Mesothelial cell of epicardium (in vitro differentiated cells): ENCODE measurements at places on chromosomes 1 and 21.

DNA sequence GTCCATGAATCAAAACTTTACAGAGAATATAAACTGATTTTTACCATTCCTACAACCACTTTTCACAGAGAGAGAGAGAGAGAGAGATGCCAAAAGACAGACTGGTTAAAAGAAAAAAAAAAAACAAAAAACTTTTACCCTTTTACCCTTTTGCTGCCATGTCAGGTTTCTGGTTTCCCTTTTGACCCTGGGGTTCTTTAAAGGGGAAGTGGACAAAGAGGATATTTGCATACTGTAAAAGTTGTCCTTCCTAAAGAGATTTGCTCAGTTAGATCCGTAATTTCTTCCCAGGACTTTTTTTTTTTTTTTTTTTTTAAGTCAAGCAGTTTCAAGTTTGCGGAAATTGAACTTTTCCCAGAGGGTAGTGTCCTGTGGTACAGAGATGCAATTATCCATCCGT, 287.8 kb upstream of the RGS18 start:
- DNase-seq: no peak

DNA sequence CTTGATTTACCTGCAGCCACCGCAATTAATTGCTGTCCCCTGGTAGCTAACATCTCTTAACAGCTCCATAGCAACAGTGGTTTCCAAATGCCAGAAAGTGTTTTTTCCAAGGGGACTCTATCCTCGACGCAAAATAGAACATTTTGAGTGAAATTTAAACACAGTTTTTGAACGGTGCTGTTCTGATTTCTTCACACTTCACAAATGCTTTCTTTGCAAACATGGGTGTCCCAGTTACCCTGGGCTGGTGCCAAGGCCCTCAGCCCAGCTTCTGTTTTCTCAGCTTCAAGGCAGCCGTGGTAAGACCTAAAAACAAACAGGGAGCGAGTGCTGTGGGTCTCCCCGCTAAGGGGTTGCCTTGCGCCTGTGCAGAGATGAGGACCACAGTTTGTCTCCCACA, 147.3 kb upstream of the VAMP3 start:
- DNase-seq: no peak

- DNase-seq: no peak
These were observed 34.6 kb downstream of the CLIC4 start for GRCh38 chr1:24779689-24780464.

DNA sequence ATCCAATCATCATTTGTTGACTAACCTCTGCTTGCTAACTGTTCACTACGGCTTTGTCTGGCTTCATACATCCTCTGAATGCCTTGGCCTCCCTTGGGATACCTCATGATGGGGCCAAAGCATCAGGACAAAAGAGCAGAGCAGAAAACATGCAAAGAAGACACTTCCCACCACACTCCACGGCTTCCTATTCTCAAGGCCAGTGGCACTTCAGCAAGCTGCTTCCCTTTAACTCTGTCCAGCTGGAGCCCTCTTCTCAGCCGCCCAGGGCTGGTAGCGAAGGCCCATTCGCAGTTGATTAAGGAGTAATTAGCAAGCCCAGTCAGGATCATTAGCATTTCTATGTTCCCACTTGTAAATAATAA, 224.3 kb upstream of the FGGY start:
- no peak for DNase-seq

DNA sequence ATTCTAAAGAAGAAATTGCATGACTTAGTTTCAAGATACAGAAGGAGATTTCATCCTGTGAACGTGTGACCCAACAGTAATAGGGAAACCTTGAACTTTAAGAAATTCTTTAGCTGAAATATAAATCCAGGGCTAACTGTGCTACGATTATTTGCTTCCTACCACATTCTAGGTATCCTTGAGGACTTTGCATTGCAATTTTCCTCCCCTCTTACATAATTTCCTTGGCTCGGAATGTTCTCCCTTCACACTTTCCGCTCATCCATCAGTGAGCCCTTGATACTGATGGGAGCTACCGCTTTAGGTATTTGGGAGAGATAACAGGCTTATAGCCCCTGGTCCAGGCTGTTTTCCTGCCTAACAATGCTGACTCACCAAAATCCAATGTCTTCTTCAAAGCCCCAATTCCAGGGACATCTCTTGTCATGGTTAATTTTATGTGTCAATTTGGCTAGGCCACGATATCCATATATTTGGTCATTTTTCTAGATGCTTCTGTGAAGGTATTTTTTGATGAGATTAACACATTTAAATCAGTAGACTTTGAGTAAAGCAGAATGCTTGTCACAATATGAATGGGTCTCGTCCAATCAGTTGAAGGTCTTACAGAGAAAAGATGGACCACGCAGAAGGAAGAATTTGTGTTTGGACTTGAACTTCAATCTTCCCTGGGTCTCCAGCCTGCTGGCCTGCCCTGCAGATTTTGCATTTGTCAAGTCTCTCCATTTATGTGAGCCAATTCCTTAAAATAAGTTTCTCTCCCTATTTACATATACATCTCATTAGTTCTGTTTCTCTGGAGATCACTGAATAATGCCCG, 121.2 kb downstream of the PTPN14 start:
- no peak for DNase-seq

DNA sequence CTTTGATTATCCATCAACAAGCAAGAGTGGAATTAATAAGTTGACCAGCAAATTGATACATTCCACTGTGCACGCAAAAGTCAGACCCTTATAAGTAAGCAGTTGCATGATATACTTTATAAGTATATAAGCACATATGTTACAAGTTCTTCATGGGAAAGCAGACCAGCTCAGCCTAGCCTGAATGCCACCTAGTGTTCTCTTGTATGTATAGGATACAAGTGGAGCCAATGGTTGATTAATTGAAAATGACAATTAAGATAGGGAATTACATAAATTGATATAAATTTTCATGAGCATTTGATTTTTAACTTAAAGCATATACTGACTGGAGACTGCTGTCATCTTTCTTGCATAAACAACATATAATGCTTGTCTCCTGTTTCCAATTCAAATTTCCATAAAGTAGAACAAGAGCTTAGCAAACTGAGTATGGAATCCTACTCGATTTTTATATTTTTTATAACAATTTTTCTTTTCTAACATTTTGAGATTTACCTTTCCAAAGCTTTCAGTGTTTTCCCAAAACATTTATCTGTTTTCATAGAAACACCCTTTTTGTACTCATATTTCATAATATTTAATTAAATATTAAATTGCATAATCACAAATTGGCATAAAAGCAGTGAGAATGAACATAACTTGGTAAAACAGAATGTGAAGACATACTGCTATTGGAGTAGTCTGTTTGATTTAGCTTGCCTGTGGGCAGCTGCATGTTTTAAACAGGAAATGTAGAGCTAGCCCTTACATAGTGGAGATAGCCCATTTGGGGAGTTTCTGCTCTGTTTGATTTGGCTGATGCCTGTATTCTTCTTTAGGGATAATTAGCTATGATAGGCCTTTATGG, 62.8 kb downstream of the MAGI3 start:
- DNase-seq: no peak
